HAP-1 (cell line): ENCODE measurements at places on chromosomes 13 and 19.
A peak's percentile ranks its signal among the peaks of the same experiment; 100 is the strongest.

GRCh38 chr19:30153326-30154210 lies 211.5 kb downstream of the URI1 start:
- DNase-seq: no peak

- no peak for DNase-seq
Observed at GRCh38 chr13:98523455-98524102, 53.3 kb downstream of the STK24 start.

- no peak for DNase-seq
Observed at GRCh38 chr13:40666933-40667621, 636 bp upstream of the FOXO1 start.

GRCh38 chr13:71879129-71879535 lies 12.1 kb upstream of the DACH1 start:
- peak; percentile 84 for DNase-seq

DNA sequence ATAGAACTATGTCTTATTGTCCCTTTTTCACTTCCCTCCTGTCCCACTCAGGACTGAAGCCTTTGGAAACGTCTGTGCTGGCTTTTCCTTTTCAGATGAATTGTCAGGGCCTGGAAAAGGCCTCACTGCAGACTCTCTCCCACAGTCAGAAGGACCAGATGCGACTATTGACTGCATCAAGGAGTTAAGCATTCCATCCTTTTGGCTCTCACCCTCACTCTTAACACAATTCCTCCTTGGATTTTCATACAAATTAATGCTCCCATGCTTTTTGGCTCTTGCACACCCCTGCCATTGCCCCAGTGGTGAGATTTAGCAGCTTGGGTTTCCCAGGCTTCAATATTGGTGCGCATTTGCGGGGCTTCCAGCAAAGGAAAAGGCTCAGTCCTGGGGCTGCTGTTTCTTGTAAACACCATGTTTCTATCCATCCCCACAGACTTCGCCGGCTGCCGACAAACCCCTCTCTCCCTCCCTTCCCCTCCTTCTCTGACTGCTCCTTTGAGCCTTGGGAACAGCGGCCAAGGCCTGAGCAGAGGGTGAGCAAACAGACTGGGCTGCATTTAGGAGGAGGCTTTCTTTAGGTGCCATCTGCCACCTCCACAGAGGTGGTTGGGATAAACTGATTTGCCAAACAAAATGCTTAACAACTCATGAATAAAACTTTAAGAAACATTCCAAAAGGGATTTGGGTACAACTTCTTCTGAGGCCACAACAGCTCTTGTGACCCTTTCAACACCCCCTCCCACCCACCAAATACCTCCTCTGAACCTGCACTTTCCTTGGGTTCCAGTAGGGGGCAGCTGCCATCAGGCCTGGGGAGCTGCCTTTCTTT lies 48.6 kb upstream of the PCDH8 start:
- DNase-seq: peak; percentile 16

- DNase-seq: no peak
Observed at GRCh38 chr13:113152984-113153809, 5.3 kb upstream of the PROZ start.

- DNase-seq: no peak
Observed at GRCh38 chr13:29165840-29166239, 345.7 kb downstream of the MTUS2 start.

- DNase-seq: no peak
Observed at GRCh38 chr19:56161534-56161933, 14.3 kb upstream of the GALP start.

DNA sequence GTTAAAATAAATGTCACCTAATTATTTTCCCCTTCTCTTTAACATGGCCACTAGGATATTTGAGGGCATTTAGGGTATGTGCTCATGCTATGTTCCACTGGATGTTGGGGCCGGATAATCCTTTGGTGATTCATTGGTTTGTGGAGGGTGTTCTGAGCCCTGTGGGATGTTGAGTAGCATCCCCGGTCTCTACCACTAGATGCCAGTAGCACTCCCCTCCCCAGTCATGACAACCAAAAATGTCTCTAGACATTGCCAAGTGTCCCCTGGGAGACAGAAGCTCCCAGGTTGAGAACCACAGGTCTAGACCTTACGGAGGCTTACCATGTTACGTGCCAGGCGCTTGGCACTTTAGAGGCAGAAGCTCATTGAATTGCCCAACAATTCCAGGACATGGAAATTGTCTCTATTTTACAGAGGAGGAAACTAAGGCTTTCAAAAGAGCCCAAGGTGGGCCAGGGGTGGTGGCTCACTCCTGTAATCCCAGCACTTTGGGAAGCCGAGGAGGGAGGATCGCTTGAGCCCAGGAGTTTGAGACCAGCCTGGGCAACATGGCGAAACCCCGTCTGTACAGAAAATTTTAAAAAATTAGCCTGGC lies 14.1 kb downstream of the SHANK1 start:
- peak; percentile 70 for DNase-seq

- no peak for DNase-seq
Observed at GRCh38 chr13:78239714-78240113, 321.1 kb upstream of the EDNRB start.

DNA sequence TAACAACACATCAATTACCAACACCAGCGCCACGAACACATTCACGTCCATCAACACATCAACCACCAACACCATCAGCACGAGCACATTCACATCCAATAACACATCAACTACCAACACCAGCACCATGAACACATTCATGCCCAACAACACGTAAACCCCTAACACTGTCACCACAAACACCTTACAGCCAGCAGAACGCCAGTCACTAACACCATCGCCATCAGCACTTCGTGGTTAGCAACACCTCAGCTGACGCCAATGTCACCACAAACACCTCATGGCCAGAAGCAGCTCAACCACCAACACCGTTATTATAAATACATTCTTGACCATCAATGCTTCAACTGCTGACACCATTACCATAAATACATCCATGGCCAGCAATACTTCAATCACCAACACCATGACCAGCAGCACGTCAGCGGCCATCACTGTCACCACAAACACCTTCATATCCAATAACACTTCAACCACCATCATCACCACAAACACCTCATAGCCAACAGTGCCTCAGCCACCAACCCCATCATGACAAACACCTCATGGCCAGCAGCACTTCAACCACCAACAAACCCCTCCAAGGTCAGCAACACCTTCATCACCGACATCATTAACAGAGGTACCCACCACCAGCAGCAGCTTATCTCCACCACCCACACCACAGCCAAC lies 9.4 kb downstream of the FCER2 start:
- no peak for DNase-seq

DNA sequence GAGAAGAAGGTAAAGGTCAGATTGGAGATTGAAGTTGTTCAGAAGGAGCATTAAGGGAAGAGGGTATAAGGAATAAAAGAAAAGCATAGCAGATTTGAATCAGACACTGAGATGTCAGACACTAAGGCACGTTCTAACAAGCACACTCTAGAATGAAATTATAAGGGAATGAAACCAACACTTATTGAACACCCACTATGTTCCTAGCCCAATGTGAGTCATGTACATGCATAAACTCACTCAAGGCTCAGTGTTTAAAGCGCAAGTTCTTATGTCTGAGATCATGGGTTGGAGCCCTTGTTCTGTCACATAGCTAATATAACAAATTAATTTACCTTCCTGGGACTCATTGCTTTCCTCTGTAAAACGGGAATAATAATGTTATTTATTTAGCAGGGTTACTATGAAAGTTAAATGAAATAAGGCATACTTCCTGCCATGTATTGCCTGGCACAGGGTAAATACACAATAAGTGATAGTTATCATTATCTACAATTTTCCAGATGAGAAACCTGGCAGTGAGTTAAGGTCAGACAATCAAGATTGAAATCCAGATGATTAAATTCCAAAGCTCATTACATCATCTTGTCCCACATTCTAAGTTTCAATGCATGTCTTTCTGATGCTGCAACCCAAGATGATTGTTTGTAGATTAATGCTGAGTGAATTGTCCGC lies 68.3 kb upstream of the DACH1 start:
- DNase-seq: no peak

- DNase-seq: no peak
Observed at GRCh38 chr13:48564056-48564455, 31.2 kb upstream of the RCBTB2 start.

DNA sequence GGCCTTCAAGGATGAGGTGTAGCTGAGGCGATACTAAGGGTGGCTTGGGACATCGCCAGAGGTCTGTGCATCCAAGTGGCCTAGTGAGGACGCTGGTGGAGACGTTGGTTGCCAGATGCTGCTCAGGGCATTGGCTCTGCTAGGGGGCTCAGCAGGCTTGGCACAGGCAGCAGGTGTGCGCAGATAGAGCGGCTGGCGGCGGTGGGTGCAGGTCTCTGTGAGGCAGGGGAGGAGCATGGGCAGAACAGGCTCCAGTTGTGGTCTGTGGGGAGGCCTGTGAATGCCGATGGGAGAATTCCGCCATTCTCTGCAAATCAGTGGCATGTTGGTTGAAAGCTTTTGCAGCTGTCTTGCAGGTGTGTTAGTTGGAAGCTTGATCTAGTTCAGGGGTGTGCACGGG lies 21.2 kb downstream of the PRAM1 start:
- DNase-seq: no peak

DNA sequence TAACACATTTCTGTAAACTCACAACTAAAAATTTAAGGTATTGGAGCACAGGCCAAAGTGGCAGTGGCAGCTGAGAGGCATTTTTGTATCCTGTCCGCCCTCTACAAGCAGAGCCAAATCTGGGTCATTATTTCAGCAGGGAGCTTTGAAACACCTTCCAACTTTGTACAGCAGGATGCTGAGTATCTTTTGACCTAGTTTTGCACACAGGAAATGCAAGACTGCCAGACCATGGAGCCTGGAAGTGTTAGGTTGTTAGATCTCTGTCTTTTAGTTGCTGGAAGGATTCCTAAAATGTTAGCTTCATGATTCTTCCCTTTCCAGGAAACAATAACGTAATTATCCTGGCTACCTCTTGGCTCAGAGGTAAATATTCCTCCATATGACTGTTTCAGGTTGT lies 148.6 kb upstream of the ATXN8OS start:
- DNase-seq: no peak

DNA sequence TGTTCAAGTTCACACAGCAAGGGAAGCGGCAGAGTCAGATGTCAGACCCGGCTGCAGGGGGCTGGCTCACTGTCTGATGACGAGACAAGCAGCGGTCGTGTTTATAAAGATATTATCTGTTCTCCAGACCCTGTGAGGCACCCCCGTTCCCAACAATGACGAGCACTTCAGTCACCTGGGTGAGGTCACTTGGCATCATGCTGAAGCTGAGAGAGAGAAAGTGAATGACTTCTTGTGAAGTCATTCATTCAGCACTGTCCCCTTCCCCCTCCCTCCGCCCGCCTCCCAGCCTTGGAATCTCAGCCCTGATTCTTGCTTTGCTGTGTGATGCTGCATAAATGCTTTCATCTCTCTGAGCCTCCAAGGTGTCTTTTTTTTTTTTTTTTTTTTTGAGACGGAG lies 4.9 kb upstream of the LYPD3 start:
- no peak for DNase-seq

DNA sequence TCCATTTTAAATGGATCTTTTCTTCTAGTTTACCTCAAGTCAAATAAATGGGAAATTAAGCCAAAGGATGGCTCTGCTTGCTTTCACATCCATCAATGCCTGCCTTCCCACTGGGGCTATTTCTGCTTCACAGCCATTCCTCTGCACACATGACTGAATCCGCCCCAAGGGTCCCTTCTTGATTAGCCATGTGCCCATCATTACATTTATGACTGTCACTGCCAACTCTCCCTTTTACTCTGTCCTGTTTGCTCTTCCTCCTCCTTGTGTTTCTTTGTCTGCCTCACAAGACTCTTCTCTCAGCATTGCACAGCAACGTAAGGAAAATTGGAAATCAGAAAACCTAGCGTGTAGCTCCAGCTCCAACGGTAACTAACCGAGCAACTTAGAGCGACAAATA lies 410.2 kb downstream of the TBC1D4 start:
- DNase-seq: no peak

DNA sequence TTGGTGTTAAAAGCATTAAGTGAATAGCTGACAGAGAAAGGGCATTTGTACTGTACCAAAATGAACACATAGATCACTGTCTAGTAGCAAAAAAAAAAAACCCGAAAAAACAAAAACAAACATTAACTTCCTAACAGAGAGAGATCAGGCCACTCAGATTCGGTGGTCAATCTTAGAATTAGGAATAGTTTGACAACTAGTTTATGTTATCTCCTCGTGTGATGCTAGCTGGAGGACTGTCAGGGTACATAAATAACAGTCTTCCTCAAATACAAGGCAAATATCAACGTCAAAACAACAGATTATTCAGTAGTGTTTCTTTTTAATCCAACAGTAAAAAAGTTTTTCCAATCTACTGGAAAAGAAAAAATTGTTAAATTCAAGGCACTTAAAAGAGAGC lies 1.7 kb downstream of the ZMYM5 start:
- DNase-seq: no peak

DNA sequence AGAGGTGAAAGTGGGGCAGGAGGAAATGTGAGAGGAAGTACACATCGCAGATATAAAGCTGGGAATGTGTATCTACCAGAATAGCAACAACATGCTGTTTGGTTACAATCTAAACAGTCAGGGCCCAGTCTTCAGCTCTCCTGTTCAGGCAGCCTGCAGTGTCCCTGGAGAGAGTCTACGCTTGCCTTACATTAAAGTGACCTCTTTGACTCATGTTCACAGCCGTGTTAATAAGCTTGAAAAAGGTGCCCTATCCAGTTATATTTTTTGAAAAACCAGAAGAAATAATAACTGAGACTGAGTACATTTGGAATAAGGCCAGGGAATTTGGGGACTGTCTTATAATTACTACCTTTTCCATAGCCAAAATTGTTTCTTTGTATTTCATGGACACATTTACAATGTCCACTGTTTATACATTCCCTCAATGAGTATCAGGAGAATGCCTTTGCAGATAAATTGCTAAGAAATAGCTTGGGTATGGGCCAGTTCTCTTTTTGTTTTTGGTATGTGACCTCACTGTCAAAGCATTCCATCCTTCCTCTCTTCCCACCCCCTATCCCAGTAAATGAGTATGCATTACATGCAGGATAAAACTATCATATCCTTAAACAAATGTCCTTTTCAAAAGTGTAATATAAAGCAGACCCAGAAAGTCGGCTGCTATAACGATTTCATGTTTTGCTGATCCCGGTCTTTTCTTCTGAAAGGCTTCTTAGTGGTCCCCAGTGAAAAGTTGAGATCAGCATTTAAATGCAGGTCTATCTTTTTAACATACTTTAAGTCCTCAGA lies 82.6 kb downstream of the PCDH9 start:
- DNase-seq: peak; percentile 53

GRCh38 chr19:14003251-14004055 lies 2.7 kb downstream of the RFX1 start:
- no peak for DNase-seq

GRCh38 chr19:11924886-11925650 lies at the start of gene ZNF700:
Gene ZNF700, plus strand, starts transcription at chr19:11925107. Its CDS starts 104 bp downstream, at chr19:11925211.
- DNase-seq: peak; percentile 89

DNA sequence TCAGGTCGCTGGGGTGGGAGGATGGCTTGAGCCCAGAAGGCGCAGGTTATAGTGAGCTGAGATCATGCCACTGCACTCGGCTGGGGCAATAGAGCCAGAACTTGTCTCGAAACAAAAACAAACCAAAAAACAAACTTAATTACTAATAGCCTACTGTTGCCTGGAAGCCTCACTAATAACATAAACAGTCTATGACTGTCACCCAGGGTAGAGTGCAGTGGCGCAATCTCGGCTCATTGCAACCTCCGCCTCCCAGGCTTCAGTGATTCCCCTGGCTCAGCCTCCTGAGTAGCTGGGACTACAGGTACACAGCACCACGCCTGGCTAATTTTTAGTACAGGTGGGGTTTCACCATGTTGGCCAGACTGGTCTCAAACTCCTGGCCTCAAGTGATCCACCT lies 18.0 kb downstream of the CATSPERD start:
- no peak for DNase-seq

GRCh38 chr13:97165502-97166425 lies 56.4 kb upstream of the MBNL2 start:
- no peak for DNase-seq
